Activated T-helper 1 cell treated with anti-CD3 and anti-CD28 coated beads, Interleukin-2, amount 50 U/mL, for 16 hours (primary cell): ENCODE measurements at places on chromosomes 3 and 15.

DNA sequence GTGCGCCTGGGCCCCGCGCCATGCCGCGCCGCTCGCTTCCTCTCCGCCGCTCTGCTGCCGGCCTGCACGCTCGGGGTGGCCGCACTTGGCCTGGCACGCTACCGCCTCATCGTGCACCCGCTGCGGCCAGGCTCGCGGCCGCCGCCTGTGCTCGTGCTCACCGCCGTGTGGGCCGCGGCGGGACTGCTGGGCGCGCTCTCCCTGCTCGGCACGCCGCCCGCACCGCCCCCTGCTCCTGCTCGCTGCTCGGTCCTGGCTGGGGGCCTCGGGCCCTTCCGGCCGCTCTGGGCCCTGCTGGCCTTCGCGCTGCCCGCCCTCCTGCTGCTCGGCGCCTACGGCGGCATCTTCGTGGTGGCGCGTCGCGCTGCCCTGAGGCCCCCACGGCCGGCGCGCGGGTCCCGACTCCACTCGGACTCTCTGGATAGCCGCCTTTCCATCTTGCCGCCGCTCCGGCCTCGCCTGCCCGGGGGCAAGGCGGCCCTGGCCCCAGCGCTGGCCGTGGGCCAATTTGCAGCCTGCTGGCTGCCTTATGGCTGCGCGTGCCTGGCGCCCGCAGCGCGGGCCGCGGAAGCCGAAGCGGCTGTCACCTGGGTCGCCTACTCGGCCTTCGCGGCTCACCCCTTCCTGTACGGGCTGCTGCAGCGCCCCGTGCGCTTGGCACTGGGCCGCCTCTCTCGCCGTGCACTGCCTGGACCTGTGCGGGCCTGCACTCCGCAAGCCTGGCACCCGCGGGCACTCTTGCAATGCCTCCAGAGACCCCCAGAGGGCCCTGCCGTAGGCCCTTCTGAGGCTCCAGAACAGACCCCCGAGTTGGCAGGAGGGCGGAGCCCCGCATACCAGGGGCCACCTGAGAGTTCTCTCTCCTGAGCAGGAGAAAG lies 951 bp downstream of the GPR62 start:
- no peak for DNase-seq

- DNase-seq = no peak
These were observed 33.3 kb downstream of the LIPC start for GRCh38 chr15:58465070-58465469.

GRCh38 chr3:139732729-139733128 lies 55.0 kb upstream of the NMNAT3 start:
- DNase-seq = no peak

GRCh38 chr15:84035399-84035766 lies 200.2 kb upstream of the GOLGA6L4 start:
- DNase-seq = no peak

DNA sequence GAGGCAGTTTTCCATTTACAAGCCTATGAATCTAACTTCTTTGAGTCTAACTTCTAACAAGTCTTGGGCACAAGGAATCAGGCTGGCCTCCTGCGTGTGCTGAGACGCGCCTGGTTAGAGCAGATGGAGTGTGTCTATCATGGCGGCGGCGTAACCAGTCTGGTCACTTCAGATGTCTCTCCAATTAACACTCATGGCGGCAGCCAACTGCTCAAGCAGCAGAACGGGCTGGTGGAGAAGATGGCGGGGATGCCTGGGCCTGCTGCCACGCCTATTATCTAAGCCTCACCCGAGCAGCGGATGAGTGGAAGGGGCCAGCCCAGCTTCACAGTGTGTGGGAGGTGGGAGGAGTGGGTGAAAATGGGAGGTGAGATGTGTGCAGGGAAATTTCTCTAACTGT lies 246.4 kb upstream of the TPRG1 start:
- DNase-seq = no peak

GRCh38 chr3:72395776-72396311 lies 452.4 kb downstream of the SHQ1 start:
- DNase-seq = no peak

DNA sequence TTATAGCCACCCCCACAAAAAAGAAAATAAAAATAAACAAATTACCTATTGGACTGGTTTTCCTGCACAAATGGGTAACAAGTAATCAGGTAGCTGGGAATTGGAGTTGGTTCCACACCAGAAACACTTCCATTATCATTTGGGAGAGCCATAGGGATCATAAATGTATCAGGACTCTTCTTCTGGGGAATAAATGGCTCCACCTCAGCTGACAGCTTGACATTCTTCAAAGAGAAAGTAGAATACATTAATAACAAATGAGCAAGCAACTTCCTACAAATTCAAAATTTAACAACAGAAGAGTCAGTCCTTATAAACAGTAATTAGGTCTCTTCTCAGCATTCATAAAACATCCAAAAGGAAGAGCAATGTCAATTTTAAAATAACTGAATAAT lies 8.7 kb downstream of the SECISBP2L start:
- no peak for DNase-seq

DNA sequence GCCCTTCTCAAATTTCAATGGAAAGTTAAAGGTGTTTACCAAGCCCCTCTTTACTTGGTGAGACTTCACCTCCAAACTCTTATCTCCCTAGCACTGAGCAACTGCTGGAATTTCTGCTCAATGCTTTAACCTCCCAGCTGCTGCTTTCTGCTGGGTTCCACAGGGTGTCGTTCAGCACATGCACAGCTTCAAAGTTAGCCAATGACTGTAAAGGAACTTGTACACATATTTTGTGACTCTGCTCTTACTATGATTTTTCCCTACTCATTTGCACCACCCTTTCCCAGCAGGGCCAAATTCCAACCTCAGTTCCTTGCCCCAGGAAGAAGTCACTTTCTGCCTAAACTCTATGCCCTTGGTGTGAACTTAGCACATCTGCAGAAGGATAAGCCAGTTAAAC lies 89.7 kb downstream of the ULK4 start:
- DNase-seq = no peak

GRCh38 chr3:169186596-169186995 lies 476.9 kb downstream of the MECOM start:
- no peak for DNase-seq

- no peak for DNase-seq
These were observed 63.4 kb downstream of the MAP2K5 start for GRCh38 chr15:67605871-67606270.

DNA sequence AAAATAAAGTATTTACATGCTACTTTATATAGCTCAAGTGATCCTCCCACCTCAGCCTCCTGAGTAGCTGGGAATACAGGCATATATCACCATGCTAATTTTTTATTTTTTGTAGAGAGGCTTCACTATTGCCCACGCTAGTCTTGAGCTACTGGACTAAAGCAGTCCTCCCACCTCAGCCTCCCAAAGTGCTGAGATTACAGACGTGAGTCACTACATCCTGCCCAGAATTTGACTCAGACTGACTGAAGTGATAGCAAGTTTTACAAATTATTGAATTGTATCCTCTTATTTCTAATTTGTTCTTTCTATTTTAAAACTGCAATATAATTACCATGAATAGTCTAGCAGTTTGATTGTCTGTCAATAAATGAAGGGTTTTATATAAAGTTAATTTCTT lies 210.3 kb upstream of the CGNL1 start:
- no peak for DNase-seq

GRCh38 chr15:75721480-75721922 lies 8.9 kb upstream of the CSPG4 start:
- no peak for DNase-seq

- no peak for DNase-seq
These were observed 60.6 kb downstream of the ZNF280D start for GRCh38 chr15:56672721-56673120.

DNA sequence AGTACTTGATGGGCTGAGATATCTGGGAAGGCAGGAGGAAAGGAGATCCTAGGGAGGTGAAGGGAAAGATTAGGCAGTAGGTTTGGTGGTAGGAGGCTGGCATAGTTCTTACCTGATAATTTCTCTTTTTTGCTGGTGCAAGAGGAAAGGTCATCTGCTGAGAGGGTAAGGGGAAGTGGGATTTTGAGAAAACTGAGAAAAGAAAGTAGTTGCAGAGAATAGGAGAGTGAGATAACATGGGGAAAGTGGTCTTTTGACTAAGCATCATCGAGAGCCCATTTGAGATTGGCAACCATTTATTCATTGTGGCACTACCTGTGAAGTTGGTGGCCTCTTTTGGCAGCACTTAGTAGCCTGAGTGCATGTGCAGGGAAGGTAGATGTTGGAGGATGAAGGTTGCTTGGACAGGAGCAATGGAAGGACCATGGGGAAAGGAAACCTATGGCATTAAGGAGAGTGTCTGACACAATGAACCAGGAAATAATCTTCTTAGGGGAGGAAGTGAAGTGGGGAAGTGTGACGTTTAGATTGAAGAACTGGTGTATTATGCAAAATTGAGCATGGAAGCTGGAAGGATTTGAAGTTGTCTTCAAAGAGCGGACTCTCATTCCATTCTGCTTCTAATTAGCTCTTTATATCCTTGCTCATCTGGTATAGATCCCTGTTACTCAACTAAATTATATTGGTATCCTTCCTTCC lies 21.9 kb upstream of the USP13 start:
- no peak for DNase-seq

GRCh38 chr15:56099311-56099710 lies 105.9 kb upstream of the NEDD4 start:
- no peak for DNase-seq

DNA sequence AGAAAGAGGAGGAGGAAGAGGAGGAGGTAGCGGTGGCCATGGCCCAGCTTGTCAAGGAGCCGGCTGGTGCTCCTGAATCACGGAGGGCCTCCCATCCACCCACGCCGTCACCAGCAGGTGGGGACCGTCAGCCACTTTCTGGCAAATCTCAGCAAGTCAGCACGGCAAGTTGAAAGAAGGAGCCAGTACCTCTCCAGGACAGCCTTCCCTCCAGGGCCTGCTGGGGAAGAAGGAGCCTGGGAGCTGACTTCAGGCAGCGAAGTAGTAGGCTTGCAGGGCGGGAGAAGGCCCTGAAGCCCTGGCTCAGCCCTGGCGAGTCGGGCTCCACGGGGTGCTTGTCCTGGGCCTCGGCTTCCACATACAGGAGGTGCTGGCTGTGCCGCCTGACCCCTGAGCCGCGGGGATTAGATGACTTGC lies 99.2 kb upstream of the TRPM1 start:
- DNase-seq = peak; percentile 39

- DNase-seq = no peak
These were observed 111.0 kb upstream of the CPNE4 start for GRCh38 chr3:132145833-132146232.

DNA sequence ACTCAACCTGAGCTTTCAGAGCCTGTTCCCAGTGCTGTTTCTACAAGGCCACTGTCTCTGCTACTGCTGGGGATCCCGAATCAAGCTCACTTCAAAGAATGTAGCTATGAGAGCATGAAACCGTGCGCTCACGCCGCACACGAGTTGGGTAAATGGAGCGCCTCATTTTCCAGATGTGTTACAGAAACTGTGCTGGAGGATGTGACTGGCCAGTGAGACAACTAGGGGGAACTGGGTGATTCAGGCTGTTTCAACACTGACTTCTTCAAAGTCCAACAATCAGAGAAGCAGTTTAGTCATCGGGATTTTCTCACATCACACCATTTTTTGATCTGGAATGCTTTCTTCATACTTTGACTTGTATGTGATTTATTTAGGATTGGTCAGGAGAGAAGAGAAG lies 3.5 kb downstream of the ZNF710 start:
- no peak for DNase-seq

DNA sequence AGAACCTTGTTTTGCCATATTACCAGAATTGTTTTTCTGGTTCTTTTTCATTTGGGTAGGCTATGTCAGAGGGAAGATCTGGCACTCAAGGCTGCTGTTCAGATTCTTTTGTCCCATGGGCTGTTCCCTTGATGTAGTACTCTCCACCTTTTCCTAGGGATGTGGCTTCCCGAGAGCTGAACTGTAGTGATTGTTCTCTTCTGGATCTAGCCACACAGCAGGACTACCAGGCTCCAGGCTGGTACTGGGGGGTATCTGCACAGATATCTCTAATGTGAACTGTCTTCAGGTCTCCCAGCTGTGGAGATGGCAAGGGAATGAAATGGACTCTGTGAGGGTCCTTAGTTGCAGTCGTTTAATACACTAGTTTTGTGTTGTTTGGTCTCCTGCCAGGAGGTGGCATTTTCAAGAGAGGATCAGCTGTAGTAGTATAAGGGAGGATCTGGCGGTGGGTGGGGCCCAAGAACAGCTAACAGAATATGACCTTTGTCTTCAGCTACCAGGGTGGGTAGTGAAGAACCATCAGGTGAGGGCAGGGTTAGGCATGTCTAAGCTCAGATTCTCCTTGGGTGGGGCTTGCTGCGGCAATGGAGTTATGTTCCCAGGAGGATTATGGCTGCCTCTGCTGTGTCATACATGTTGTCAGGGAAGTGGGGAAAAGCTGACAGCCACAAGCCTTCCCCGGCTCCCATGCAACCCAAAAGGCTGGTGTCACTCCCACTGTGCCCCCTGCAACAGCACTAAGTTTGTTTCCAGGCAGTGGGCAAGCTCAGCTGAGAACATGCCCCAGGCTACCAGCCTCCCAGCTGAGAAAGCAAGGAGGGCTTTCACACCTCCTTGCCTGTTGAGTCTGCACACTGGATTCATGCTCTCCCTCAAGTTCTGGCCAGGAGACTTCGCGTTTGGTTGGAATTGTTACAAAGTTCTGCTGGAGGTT lies 252.5 kb downstream of the ISL2 start:
- DNase-seq = no peak

DNA sequence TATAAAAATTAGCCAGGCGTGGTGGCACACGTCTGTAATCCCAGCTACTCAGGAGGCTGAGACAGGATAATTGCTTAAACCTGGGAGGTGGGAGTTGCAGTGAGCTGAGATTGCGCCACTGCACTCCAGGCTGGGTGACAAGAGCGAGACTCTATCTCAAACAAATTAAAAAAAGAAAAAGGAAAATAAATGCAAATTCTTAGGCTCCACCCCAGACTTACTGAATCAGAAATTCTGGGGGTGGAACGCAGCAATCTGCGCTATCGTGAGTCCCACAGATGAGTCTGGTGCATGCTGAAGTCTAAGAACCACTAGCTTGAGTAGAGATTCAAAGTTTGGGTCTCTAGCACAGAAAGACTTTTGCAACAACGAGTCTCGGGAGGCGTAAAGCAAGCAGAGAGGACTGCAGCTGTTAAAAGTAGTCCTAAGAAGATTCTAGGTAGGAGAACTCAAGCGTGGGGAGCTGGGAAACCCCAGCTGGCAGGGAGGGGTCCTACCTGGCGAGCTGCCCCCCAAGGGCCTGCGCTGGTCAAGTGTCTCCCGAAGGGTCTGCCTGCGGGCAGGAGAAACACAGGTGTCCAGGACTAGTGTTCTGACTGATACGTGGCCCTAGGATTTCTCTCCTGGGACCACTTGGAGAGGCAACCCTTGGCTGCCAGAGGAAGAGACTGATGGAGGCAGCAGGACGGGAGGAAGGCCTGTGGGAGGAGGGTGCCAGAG lies 21.9 kb downstream of the CEP19 start:
- DNase-seq = no peak

DNA sequence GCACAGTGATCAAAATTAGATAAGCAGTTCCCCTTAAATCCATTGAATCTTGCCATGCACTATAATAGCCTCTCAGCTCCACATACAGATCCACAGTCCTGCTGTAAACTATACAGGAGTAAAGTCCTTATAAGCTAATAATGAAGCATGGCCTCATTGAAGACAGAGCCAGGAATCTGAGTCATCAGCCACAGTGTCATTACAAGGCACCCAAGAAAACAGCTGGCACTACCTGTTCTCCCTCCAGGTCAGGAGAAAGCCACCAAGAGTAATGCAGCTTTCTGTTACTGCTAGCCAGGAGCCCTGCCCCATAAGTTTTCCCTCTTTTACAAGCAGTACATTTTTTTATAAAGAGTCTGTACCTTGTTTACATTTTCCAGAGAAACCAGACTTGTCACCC lies 27.3 kb downstream of the WDR49 start:
- no peak for DNase-seq

GRCh38 chr15:100116416-100117190 lies 225.2 kb downstream of the ADAMTS17 start:
- DNase-seq = no peak

- DNase-seq = no peak
These were observed 253.7 kb downstream of the ZBTB20 start for GRCh38 chr3:114893361-114893760.
